ENCODE measurements at places on chromosomes 5 and 9. TPM values are rescaled to one million over a fixed set of nuclear protein-coding genes. Genes with fewer than 3 reads are reported as not detected.

The BTNL3 gene
- not detected for total RNA-seq

The TSLP gene
- total RNA-seq = not detected

The LECT2 gene
- total RNA-seq = not detected

The DMRT2 gene
- 0.12 TPM for total RNA-seq

The PAEP gene
- not detected for total RNA-seq

The CATSPER3 gene
- total RNA-seq = 0.40 TPM

The P4HA2 gene
- 49.0 TPM for total RNA-seq

The ADAMTS19 gene
- total RNA-seq = not detected

The KCNV2 gene
- total RNA-seq = not detected

The NTRK2 gene
- 0.04 TPM for total RNA-seq

The LCN2 gene
- total RNA-seq = 3.9 TPM

The ADAMTSL1 gene
- total RNA-seq = not detected

The NRARP gene
- 4.6 TPM for total RNA-seq
